ENCODE measurements at places on chromosomes 11 and 22.

- no peak for DNase-seq
Observed at GRCh38 chr11:70573701-70574151, 175.4 kb downstream of the CTTN start.

- DNase-seq, result no peak
Observed at GRCh38 chr11:6666302-6667183, 10.9 kb upstream of the DCHS1 start.

DNA sequence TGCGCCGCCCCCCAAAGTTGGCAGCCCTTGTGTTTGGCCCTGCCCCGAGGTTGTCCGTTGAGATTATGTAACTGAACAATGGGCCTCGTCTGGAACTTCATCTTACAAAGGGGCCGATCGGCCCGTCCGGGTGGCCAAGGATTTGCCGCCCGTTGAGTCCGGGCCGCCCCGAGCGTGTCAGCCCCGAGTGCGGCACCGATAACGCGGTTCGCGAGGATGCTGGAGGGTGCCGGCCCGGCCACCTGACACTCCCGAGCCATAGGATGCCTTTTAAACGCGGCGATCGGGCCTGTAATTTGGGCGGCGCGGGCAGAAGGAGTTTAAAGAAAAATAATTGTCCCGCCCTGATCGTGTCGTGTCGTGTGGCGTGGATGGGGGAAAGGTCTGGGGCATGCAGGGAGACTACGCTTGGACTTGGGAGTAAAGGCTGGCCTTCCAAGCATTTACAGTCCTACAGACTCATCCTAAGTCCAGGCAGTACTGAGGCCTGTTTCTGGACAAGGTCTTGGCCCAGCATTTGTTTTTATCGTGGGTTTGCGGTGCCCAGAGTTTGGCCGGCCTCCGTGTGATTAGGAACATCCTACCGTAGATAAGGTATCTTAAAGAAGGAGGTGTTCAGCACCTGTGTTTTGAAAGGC lies 1.3 kb downstream of the WEE1 start:
- DNase-seq, result no peak

- DNase-seq, result no peak
Observed at GRCh38 chr11:116686866-116687265, 85.9 kb downstream of the BUD13 start.

GRCh38 chr11:72353861-72354260 lies 80.5 kb downstream of the CLPB start:
- no peak for DNase-seq

DNA sequence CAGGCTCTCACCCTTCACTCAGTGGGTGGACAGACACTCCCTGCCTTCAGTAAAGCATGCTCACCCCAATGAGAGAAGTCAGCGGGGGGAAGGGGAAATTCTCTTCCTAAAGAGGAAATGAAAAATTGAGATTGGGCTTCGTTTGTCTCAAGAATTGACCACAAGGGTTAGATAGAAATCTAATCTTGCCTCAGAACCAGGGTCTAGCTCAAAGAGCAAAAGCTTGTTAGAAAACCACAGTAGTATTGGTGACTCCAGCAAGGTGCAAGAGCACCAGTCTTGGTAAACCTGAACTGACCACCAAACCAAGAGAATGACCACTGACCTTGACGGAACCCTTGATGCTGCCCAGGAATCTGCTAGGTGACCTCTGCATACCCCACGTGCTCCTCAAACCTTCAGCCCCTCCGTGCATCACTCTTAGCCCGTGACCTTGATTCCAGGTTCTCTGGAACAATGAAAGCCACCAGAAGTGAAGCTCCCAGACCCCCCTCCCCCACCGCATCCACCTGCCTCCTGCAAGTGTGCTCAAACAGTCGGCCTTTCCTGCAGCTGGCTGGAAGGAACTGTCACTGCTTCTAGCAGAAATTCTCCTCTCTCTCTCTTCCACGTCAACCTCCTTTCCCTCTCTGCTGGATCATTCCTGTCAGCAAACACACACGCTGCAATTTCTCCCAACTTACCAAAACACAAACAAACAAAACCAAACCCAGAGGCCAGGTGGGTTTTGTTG lies 3.1 kb upstream of the TMA7B start:
- DNase-seq, result no peak

DNA sequence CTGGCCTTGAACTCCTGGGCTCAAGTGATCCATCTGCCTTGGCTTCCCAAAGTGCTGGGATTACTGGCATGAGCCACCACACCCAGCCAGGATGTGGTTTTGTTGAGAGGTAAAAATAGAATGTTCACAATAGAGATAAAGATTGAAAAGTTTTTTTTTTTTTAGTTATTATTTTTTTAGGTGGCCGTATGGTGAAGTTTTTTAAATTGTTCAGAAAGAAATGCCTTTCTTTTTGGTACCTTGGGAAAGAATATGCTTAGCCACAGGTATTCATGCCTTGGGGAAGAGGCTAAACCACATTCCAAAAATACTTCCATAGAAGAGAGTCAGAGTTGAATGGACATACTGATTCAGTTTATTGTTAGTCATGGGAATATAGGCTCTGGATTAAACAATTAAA lies 143.4 kb downstream of the C11orf91 start:
- DNase-seq, result no peak

DNA sequence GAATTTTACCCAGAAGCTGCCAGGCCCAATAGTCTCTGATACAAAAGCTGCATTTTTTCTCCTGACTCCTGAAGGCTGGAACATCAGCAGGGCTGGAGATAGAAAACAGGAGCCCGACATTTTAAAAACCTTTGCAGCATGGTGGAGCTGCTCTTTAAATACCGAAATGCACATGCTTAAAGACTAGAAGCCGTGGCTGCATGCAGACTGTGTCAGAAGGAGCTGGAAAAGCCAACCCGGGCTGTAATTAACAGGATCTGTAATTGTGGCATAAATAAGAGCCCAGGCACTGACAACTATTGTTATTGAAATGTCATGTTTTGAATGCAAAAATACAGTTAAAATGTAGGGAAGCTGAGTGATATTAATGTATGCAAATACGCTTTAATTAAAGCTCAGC lies 304.9 kb upstream of the PLET1 start:
- DNase-seq, result no peak

- DNase-seq, result no peak
Observed at GRCh38 chr11:18332302-18332701, 9.9 kb downstream of the GTF2H1 start.

GRCh38 chr22:20577045-20577444 lies 69.6 kb downstream of the MED15 start:
- DNase-seq, result no peak

- DNase-seq, result no peak
Observed at GRCh38 chr11:114195981-114196731, 100.0 kb upstream of the NNMT start.

GRCh38 chr11:121652971-121653370 lies 200.2 kb upstream of the SORL1-AS1 start:
- peak; percentile 46 for DNase-seq

- DNase-seq, result no peak
Observed at GRCh38 chr11:119306373-119306890, 10.5 kb downstream of the MCAM start.

DNA sequence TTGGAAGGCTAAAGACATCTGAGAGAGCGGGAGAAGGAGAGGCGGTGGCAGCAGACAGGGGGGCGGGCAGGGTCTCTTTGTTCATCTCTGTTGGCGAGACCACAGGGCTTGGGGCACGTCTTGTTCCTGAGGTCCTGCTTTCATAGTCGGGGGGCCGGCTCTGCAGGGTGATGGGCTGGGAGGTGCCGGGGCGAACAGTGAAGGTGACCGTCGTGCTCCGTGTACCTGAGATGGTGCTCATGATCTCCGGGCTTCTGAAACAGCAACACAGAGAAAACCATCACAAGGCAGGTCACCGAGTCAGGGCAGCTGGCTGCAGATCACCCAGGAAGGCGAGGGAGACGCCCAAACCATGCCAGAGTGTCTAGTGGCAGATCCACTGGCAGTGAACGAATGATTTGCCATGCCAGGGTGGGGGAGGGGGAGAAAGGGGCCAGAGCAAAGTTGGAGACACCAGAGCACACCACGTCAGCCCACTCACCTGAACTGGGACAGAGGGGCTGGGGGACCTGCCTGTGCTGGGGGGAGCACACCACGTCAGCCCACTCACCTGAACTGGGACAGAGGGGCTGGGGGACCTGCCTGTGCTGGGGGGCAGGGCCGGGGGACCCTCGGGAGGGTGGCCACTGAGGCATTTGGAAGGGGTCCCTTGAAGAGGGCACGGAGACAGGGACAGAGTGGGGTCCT lies 75.0 kb downstream of the CTTN start:
- no peak for DNase-seq

Data from midbrain (tissue), 1 donor.